ENCODE measurements at places on chromosomes 12 and 14.

- no peak for DNase-seq
These were observed 53.3 kb downstream of the TMX1 start for GRCh38 chr14:51293149-51293911.

DNA sequence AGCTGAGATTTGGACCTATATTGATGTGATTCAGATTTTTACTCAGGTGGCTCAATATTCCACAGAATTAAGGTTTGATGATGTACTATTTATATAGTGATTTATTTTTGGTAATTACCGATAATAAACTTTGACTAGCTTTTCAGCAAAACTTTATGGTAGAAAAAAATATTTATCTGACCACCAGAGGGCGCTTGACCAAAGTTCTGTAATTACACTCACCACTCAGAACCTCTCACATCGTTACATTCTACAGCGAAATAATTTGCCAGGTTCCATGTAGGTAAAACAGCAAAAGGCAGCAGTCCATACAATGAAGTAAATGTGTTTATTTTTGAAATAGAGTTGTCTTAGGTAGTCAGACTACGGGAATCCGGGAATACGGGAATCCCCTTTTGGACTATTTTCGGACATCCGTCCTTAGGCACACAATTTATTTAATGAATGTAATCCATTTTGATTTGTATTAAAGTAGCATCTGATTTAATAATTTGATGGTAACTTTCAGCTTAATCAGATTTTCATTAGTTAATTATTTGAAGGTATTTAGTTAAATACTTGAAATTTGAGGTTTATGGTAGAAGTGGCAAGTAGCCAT is 143.0 kb upstream of the DDHD1 start:
- no peak for DNase-seq

DNA sequence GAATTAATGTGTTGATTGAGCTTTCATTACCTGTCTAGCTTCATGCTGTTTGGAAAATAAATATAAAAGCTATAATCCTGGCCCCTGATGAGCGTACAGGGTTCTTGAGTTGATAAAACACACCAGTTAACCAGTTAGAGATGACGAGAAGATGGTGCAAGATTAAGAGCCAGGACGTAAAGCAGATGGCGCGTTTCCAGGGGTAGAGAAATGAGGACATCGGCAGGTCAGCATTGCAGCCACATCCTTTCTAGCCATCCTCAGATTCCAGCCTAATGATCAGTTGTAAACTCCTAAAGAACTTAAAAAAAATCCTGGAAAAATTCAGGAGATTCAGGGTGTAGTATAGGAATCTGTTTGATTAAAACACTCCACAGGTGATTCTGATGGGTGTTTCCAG is 203.7 kb downstream of the CACNA1C start:
- no peak for DNase-seq

- no peak for DNase-seq
These were observed 5.5 kb downstream of the TNFAIP2 start for GRCh38 chr14:103128631-103129300.

DNA sequence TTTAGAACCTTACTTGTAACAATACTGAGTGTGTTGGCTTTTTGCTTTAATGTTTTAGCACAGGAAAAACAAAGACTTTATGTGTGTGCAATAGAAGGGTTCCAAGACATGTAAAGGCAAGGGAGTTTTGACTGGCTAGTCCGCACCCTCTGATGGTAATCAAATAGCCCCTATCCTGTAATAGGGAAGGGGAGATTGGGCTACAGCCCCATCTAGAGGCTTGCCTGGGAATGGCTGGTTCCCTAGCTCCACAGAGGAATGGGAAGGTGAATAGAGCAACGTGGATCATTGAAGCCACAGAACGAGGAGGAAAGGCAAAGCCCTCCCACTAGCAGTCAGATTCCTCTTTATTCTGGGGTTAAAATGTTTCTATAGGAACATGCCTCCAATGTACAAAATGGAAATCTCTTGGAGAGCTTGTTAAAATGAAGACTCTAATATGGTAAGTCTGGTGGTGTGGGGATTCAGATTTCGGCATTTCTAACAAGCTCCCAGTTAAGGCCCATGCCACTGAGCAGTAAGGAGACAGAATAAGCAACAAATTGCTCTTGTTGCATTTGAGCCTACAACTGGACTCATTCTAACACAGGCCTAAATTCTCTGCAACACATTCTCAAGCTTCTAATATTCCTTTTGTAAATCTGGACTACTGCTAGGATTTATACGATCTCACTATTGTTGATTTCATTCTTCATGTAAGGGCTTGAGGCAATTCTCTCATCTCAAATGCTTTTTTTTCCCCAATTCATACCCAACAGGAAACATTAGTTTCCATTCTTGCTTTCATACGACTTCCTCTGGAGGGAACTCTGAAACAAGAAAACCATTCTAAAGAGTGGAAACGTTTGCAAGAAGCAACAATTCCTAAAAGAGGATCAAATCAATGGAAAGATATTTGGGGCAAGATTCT is 57.1 kb downstream of the NIN start:
- no peak for DNase-seq

DNA sequence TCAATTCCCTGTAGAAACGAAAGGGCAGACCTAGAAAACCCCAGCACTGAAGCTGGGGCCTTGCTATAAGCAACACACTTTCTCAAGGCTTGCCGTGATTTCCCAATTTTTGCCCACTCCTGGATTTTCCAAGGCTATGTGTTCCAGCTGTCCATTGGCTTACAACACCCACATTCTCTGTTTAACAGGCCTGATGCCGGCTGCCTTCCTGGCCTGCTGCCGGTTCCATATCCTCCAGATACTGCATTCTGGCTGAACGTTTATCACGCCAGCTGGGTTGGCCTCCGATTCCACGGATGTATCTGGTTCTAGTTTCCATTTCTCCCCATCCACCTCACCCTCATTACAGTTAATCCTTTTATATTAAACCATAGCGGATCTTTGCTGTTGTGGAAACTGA is 2.0 kb upstream of the PCNX1 start:
- DNase-seq, result no peak

DNA sequence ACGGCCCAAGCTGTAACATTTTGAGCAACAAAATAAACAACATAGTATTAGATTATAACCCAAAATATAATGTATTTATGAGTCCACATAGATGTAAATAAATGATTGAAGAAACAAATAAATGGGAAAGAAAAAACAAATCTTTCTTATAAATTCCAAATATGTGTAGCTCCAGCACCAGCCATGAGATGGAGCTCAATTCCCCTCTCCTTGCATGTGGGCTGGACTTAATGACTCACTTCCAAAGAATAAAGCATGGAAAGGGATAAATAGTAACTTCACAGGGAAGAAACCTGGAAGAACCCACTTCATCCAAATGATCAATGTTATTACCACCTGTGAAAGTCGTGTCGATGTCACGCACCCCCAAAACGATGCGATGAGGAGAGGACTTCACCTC is 158.8 kb downstream of the RPAP3 start:
- no peak for DNase-seq

DNA sequence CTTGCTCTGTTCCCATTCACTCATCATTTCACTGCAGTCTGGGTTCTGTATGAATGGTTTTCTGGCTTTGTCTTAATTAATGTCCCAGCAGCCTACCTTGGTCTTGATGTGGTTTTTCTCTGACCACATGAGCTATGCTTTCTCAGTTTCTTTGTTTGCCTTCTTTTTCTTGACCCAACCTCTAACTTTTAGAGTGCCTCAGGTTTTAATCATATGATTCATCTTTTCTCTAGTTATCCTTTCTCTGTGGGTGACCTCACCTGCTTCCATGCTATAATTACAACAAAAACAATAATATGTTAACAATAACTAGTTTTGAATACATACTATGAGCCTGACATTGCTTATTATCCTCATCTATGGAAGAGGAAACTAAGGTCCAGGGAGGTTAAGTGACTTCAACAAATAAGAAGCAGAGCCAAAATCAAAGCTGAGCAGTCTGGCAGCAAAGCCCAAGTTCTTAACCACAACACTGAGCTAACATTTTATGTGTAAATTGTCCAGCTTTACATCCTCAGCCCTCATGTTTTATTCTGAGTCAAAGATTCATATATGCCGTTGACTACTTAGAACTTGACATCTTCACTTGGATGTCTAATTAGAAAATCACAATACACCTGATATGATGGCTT is 4.7 kb upstream of the EPYC start:
- DNase-seq, result no peak

GRCh38 chr12:57832966-57833365 is 13.6 kb downstream of the CTDSP2 start:
- no peak for DNase-seq

DNA sequence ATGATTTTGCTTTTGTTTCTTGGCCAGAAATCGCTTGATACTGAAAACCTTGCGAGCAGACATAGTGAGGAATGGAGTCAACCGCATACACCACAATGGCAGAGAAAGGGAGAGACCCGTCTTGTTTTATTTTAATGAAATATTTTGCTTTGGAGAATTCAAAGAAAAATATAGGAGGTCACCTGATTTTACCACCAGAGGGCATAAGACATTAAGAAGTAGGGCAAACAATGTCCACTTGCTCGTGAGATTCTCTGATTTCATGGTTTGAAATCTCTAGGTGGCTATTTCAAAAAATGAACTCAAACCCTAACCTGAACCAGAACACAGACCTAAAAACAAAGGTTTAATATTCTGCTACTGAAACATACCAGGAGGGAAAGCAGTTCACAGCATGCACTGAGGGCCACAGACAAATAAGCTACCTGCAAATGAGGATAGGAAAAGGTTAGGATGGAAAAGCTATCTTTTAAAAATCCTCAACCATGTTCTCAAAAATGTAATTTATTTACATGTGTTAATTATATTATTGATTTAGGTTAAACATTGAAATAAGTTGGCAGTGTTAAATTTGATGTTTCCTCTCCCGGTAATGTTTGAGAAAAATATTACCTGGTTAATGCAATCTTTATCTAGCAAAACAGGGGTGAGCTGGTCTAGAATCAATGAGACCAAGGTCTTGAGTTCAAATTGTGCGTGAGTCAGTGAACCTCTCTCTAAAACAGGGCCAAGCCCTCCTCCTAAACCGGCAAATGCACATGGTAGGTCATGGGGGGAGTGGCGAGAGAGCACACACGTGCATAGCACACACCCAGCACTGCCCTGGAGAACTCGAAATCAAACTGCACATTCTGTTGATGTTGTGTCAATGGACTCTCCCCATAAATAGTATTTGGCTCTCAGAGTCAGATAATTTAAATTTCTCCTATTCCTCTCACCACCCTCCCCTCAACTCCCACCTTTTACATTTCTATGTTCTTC is 12.5 kb downstream of the IFNG-AS1 start:
- DNase-seq, result no peak

DNA sequence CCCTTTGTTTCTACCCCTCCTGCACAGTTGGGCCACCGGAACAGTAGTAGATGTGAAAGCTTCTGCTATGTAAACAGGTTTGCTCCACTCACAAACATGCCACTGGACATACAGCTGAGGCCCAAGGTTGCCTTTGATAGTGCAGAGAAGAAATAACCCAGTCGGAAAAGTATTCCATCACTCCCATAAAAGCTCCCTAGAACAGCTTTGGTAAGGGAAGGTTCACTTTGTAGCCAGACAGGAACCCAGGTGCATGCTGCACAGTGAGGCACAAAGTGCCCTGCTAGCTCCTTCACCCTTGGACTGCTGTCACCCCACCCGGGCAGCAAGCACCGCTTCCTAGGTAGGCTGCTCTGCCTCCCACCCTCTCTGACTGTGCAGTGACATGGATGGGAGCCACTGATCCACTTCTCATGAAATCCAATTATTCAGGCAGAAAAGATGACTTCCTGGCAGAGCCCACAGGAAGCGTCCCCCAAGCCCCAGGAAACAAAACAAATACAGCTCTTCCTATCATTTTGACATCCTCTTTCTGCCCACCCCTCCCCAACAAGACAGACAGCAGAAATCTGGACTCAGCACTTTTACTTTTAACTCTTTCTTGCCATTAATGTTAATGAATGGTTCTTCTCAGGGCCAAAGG is 100.2 kb downstream of the SRGAP1 start:
- no peak for DNase-seq

DNA sequence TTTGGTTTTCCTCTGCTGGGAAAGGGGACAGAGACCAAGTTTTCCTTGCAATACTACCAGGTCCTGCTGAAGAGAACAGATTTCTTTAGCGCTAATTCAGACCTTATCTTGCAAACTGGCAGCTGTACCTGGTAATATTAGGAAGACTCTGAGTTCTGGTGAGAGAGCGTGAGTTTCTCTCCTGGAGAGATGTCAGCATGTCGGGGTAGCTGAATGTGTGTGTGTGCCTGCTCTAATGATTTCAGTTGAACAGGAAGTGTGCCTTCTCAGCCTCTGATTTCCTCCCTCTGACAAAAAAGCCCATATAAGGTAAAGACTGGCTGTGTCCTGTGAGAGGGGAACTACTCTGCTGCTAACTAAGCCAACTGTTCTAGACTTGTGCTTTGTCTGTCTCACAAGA is 10.3 kb upstream of the ERP27 start:
- DNase-seq, result no peak

GRCh38 chr12:101935890-101936746 is 58.7 kb downstream of the DRAM1 start:
- no peak for DNase-seq

DNA sequence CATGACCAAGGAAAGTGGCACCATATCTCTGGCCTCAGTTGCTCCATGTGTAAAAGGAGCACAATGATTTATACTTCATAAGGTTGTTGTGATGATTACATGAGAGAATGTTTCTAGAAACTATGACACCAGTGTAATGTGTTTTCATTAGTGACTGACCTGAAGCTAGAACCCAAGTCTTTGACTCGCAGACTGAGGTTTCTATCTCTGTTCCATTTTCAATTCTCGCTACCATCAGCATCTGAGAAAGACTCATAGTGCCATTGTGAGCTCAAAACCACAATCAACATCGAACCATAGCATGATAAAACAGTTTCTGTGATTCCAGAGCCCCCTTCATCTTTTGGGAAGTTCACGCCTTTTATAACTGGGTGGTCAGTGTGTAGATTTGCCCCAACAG is 53.8 kb downstream of the STAB2 start:
- no peak for DNase-seq

DNA sequence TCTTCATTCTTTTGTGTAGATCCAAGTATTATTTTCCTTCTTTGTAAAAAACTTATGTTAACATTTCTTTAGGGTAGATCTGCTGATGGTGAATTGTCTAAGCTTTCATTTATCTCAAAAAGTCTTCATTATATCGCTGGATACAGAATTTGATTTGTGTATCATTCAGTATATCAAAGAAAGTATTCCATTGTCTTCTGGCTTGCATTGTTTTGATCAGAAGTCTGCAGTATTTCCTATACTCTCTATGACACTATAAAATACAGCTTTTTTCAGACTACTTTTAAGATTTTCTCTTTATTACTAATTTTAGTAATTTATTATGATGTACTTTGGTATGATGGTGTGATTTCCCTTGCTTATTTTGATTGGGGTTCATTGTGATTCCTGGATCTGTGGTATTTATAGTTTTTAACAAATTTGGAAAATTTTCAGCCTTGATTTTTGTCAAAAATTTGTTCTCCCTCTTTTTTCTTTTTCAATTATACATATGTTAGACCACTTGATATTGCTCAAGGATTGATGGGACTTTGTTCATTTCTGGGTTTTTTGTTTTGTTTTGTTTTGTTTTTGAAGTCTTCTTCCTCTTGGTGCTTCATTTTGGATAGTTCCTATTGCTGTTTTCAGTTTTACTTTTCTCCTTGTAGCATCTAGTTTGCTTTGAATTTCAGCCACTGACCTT is 176.5 kb downstream of the ZFP36L1 start:
- DNase-seq, result no peak

All from activated T-helper 1 cell treated with Interleukin-2 at 50 U/mL for 16 hours (primary cell).